Activated CD8-positive, alpha-beta memory T cell treated with anti-CD3 and anti-CD28 coated beads for 48 hours (primary cell): ENCODE measurements at places on chromosomes 11 and 22.

DNA sequence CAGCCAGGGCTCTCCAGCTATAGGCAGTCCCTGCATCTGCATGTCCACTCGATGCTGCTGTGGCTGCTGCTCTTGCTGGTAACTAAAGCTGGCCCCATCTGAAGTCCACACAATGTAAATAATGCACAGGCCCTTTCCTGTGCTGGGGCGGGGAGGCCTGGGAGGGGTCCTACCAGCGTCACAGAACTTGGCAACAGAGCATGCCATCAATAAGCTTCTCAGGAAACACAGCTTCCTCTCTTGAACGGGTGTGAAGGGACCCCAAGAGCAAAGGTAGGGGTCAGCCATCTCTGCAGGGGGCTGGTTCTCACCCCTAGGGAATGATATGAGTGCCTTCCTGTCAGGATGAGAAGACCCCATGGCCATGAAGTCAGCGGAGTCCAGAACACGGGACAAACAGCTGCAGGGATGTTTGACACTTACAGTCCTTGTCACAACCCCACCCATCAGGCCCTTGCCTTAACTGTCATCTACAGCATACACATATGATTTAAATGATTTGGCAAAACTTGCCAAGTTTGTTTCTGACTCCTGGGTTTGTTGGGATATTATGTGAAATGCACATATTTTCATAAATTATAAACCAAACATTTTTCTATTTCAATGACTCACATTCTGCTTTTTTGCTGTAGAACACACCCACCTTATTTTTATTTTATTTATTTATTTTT, 39.1 kb upstream of the LYVE1 start:
- no peak for DNase-seq

GRCh38 chr22:21044931-21045584, 688 bp upstream of the LRRC74B start:
- no peak for DNase-seq

DNA sequence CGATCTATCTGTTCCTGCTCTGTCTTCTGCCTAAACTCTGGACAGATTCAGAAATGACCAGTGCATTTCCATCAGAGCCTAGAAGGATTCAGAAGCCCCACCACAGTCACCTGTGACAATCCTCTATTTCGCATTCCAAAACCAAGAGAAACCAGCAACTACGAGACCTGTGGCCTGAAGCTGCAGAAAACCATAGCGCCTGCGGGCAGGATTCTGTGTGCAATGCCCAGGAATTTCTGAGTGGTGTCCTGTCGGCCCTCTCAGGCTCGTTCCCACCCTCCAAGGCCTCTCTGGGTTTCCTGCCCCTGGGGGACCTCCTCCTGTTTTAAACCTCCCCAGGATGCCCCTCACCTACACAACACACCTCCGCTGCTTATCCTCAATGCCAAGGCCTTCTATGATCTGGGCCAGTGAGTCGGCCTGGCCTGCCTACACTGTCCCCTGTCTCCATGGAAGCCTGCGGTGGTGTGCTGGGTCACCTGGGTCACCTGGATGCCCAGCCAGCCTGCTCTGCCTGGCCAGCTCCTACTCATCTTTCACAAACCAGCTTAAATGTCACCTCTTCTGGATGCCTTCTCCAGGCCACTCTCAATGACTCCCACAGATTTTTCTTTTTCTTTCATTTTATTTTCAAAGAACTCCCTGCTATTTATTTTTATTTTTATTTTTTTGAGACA, 198.3 kb downstream of the CEP164 start:
- no peak for DNase-seq

DNA sequence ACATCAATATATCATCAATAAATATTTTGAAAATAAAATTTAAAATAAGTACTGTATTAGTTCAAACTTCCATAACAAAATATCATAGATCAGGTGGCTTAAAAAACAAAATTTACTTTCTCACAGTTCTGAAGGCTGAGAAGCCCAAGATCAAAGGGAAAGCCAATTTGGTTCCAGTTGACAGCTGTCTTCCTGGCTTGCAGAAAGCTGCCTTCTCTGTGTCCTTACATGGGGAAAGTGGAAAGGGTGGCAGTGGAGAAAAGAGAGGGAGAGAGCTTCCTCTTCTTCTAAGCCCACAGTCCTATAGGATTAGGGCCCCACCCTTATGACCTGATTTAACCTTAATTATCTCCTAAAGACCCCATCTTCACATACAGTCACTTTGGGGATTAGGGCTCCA, 51.2 kb upstream of the MYOD1 start:
- no peak for DNase-seq

DNA sequence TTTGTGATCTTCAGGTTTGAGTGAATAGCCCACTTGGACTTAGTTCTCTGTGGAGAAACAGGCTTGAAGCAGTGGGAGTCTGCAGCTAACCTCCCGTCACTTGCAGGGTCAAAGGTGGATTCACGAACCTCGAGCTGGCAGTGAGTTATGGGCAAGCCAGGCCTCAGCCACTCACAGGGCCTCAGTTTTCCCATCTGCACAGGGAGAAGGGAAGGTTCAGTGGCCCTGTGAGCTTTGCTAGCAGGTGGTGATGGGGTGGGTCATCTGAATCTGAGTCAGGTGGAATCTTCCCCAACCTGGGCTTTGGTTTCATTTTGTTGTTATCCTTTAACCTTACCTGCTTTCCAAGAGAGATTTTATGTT, 86.6 kb upstream of the GRIK4 start:
- no peak for DNase-seq

DNA sequence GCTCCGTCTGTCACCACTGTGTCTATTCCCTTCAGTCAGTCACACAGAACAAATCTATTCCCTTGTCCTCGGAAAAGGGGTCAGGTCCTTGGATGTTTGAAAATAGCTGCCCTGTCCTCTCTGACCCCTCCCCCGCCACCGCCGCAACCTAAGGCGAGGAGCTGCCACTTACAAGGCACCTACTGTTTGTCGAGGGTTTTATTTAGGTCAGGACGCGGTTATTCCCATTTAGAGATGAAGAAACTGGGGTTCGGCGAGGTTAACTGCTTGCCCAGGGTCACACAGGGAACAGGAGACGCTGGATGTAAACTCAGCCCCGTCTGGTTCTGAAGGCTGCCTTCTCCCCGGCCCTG, 1468.1 kb downstream of the BRD1 start:
- no peak for DNase-seq

DNA sequence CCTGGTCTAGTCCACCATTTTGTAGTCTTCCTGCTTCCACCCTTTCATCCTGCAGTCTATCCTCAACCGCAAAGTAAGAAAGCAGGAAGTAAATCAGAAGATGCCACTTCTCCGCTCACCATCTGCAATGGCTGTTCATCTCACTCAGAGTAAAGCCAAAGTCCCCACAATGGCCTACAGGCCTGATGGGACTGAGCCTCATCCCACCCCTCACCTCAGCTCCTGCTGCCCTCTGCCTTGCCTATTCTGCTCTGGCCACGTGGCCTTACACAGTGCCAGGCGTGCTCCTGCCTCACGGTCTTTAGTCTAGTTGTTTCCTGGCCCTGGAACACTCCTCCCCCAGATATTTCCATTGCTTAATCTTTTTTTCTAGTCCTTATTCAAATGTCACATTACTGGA, 95.5 kb downstream of the USP35 start:
- no peak for DNase-seq

- DNase-seq = no peak
Measured at GRCh38 chr22:27810609-27811151, 9.1 kb upstream of the MN1 start.

DNA sequence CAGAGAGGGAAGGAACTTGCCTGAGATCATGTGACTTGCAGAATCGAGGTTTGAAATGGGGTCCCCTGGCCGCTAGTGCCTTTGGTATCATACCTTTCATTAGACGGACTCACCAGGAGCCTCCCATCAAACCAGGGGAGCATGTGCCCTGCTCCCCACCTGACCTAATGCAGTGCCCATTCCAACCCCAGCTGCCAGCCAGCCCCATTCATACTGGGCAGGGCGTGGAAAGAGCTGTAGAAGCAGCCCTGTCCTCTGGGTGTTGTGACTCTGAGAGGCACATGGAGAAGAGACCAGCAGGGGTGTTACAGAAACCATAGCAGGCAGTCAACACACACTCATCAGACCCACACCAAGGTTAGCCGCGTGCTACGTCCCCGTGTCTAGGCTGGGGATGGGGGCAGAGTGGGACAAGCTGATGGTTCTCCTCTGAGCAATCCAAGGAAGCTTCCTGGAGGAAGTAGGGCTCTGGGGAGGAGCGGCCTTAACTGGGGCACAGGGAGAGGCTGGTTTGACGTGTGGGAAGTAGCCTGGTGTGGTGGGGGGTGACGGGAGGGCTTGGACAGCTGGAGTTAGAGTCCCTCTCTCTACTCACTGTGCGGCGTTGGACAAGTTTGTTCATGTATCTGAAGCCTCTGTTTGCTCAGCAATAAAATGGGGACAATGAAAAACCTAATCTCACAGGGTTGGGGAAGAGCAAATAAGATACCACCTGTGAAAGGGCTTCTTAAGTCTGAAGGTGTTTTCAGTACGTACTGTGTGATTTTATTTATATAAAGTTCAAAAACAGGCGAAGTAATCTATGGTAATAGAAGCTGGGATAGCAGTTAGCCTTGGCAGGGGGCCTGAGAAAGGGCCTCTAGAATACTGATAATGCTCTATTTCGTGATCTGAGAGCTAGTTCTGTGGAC, 14.0 kb downstream of the GRIK4 start:
- no peak for DNase-seq

DNA sequence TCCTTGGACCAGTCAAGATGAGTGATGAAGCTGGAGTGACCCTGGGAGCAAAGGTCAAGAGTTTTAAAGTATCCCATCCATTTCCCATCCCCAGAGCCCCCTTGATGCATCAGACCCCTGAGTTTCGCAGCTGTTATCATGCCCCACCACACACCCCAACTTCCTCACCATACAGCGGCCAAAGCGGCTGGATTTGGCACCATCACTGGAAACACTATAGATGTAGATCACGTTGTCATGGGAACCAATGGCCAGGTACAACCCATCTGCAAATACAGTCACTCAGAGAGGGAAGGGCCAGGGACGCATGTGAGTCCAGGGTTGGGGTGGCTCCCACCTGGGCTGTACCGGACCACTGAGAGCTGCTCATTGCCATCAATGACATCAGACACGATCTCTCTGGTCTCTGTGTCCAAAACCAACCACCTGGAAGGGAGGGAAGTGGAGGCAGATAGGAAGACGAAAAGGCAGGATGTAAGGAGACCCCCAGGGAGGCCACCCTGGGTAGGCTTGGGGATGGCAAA, 2.2 kb upstream of the MTA2 start:
- no peak for DNase-seq

DNA sequence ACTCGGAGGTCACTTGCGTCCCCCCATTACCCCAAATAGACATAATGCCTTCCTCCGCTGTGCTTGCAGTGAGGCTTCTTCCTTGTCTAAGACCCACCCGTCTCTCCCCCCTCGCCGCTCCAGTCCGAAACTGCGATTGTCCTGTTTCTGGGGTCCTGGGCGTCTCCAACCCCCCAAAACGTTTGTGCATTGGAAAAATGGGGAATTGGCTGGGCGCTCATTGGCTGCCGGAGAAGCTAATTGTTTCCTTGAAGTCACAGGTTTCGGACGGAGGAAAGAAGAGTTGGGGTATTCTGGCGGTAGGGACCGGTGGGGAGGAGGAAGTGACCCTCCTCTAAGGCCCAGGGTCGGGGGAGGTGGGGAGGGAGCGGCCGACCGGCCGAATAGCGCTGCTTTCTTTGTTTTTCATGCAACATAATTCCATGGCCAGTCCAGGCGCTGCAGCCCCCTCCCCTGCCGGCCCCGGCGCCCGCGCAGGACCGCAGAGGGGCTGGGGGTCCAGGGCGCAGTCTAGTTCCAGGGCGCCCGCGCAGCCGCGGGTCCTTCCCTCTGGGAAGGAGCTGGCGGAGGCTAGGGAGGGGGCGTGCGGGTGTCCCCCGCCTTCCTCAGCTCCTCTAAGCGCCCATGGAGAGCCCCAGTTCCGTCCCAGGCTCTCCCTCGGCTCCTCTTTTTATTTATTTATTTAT, 12.7 kb upstream of the CPT1A start:
- no peak for DNase-seq

- DNase-seq = peak; percentile 73
Measured at GRCh38 chr22:43142880-43143562, at the start of gene MCAT. TSS of gene MCAT (minus strand) at chr22:43143398. CDS start at chr22:43143348, 50 bp downstream.

- DNase-seq = no peak
Measured at GRCh38 chr11:581752-582151, 5.5 kb downstream of the PHRF1 start.

DNA sequence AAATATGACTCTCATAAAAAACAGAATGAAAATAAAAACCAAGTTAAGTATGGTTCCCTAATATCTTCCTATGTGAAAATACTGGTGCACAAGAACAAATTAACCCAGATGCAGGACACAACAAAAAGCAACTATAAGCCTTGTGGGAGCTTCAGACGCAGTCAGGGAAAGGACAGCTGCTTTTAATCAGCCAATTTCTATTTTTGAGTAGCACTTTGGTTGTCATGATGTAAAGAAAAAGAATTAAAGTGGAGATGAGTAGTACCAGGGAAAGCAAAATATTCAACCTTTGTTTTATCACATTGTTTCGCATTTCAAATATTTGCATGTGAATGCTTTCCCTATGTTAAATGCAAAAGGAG, 339.9 kb downstream of the SOX6 start:
- no peak for DNase-seq

GRCh38 chr22:28243539-28243938, 324.5 kb upstream of the PITPNB start:
- DNase-seq = no peak

DNA sequence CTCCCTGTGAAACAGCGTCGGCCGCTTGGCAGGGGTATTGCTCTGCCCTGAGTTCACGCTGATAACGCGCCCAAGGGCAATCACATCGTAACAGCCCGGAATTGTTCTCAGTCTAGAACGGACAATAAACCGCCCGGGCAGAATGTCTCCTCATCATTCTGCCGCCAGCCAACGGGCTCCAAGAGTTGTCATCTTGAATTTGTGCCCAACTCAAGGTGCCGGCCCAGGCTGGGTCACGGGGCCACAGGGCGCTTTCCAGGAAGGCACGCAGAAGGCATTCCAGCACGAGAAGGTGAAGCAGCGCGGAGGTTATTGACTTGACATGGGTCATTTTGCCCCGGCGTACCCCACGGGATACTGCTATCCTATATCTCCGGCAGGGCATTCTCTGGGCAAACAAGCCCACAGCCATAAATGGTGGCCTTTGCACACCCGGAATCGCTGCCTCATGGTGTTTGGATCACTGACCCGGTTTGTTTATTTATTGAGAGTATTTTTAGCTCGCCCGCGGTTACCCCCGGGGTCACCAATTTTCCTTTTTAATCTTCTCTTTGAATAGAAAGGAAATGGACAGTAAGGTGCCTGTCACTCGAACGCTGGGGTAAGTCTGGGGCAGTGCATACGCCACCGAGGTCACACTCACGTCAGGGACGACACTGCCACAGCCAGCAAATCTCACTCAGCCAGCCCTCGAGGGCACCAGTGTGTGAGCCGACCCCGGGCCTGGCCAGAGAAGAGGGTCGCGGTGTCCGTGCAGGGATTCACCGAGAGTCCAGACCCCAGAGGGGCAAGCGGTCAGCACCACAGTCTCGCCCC, 72.4 kb upstream of the FGF3 start:
- DNase-seq = no peak

- DNase-seq = no peak
Measured at GRCh38 chr11:61453695-61454094, 23.8 kb downstream of the SDHAF2 start.

- DNase-seq = no peak
Measured at GRCh38 chr11:121626507-121626875, 173.7 kb upstream of the SORL1-AS1 start.

- no peak for DNase-seq
Measured at GRCh38 chr11:63737718-63738117, 30.9 kb downstream of the ZFTA start.

GRCh38 chr11:127103586-127104388, 103.2 kb upstream of the KIRREL3 start:
- no peak for DNase-seq
